Stimulated activated CD8-positive, alpha-beta memory T cell treated with anti-CD3 and anti-CD28 coated beads, Interleukin-2, amount 100 ng/mL, for 1 hour (primary cell): ENCODE measurements at places on chromosomes 16 and 17.
A peak's percentile ranks its signal among the peaks of the same experiment; 100 is the strongest.

DNA sequence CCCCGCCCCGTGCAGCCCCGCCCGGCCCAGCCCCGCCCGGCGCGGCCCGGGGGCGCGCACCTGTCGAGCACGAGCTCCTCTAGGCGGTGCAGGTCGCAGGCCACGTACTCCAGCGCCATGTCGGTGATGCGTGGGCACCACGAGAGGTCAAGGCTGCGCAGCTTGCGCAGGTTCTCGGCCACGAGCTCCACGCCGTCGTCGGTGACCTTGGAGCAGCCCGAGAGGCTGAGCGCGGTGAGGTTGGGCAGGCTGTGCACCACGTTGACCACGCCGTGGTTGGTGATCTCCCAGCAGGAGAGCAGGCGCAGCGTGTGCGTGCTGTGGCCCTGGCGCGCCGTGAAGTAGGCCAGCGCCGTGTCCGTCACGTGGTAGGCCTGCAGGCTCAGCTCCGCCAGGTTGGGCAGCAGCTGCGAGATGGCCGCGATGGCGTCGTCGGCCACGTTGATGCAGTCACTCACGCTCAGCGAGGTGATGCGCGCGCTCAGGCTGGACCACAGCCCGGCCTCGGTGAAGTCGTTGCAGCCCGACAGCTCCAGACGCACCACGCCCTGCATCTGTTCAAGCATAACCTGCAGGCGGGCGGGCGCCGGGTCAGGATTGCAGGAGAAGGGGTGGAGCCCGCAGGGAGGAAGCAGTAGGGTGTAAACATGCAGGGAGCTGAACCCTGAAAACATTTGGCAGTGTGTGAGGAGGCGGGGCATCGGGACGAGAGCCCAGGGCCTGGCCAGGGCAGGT is 5.3 kb upstream of the WDR24 start:
- DNase-seq: peak; percentile 42

- DNase-seq: no peak
Observed at GRCh38 chr17:75832164-75832651, 12.0 kb downstream of the UNC13D start.

DNA sequence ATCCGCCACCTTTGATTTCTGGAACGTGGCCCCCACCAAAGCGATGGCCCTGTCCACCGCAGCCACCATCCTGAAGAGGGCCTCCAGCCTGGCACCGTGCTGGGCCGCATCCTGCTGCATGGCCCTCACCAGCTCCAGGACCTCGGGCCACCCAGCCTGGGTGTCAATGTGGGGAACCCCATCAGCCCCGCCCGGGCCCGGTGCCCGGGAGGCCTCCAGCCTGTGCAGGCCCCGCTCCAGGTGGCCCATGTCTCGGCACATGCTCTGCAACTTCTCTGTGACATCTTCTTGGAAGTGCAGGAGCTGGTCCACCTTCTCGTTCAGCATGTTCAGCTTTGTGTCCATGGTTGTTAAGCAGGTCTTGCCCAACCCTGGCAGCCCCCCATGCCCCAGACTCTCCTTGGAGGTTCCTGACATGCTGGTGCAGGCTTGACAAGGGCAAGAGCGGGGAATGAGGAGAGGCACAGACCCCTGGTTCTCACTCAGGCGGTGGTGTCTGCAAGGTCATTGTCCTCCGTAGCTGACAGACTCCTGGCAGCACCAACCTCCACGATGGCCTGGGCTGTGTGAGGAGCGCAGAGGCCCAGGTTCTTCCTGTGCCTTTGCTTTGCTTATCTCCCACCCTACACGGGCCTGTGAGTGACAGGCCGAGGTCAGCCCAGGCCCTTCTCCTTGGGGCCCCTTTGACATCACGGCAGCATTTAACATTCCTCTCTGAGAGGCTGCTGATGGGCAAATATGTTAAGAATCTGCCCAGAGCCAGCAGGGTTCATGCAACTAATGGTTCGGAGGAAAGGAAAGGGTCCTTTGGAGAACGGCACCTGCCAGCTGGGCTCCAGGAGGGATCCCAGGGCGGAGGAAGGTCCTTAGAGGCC is at the start of gene MYLK3:
MYLK3 (minus strand) TSS at position 568 of the 875 bp plus-strand sequence; CDS start at position 417, 151 bp downstream.
- DNase-seq: no peak

- DNase-seq: no peak
Observed at GRCh38 chr16:62149631-62150030, 113.4 kb upstream of the CDH8 start.

- DNase-seq: no peak
Observed at GRCh38 chr17:38510421-38511149, 82.3 kb downstream of the ARHGAP23 start.

DNA sequence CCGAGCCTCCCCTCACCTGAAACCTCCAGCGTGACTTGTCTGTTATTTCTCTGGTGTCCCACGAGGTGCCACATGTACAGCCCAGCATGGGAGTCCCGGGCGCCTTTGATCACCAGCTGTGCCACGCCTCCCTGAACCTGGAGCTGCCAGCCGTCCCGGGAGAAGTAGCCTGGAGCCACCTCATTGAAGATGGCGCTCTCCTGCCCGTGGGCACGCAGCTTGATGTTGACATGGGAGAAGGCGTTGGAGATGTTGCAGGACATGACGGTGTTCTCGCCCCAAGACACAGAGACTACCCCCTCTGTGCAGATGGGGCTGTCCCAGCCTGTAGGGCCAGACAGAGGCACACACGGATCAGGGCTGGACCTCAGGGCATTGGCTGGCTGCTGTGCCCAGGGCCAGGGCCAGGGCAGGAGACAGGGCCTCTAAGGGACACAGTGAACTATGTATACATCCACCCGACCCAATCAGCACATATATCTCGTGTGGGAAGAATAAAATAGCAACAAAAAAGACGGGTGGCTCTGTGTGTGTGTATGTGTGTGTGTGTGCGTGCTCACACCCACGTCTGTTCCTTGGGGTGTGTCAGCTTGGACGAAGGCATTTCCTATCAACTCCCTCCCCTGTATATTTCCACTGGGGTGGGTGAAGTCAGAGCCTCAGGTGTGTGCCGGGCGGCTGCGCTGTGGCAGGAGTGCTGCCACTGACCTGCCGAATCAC is 7.3 kb upstream of the CD7 start:
- no peak for DNase-seq

DNA sequence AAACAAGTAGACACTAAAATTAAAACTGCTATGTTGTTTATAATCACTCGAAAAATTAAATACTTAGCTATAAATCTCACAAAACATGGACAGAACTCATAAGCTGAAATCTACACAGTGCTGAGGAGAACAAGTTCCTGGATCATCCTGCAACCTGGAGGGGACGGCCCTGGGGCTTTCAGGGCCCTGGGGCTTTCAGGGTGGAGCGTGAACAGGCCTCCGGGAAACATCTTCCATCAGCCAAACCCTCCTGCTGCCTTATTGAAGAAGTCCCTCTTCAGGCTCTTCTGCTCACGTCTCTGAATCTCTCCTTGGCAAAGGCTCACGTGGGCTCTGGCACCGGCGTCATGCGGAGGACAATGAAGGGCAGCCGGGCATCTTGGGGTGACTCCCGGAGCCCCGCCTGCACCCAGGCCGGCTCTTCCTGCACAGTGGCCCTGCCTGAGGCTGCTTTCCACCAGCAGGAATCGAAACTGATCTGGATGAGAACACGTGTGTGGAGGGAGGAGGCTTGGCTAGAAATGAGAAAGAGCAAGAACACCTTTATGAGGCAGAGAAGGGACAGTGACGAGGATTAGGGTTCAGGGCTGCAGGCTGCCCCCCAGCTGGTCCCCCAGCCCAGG is 127.3 kb downstream of the CDRT15L2 start:
- no peak for DNase-seq

GRCh38 chr16:9286930-9287329 is 195.5 kb downstream of the HAPSTR1 start:
- no peak for DNase-seq

DNA sequence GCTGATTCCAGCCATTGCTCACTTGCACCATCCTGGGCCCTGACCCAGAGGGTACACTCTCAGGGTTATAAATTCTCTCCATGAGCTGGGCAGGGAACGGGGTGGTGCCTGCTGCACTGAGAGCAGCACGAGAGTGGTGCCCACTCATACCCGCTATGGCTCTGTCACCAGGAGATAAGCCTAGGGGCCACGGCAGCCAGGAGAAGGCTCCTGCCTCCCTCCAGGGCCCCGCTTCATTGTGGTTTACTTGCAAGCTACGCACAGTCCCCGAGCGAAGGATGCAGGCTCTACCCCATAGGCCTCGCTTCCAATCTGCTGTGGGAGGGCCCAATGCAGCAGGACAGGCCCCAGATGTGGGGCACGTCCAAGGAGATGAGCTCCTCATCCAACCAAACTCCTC is 48.5 kb downstream of the VAC14 start:
- no peak for DNase-seq

DNA sequence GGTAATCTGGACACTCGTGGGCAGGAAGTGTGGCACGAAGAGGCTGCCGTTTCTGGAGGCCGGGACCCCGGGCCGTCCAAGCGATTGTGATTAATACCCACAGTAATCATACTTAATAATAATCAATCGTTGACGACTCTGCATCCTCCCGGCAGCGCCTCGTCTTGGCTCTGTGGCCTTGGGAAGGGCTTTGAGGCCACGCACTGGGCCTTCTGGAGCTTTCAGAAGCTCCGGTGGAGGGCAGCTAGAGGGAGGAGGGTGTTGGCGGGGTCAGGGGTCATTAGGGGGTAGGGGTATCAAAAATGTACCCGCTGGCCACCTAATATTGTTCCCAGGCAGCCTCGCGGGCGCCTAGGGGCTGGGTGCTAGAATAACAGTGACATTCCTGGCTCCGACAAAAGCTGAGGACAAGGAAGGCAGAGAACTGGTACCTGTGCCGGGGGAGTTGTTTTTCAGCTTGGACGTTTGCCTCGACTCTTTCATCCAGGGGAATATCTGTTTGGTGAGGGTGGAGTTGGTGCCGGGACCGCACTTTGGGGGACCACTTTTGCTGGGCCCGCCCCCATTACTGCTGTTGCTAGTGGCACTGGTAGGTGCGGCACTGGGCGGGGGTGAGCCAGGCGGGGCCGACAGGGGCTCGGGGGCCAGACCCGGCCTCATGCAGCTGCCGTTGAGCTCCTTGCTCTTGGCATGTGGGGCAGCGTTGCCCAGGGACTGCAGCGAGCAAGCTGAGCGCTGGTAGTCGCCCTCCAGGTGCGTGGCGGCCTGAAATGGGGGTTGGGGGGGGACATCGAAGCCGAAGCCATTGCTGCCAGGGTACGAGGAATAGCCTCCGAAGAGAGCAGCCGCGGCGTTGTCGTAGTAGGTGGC is 6.9 kb upstream of the HOXB2 start:
- no peak for DNase-seq

DNA sequence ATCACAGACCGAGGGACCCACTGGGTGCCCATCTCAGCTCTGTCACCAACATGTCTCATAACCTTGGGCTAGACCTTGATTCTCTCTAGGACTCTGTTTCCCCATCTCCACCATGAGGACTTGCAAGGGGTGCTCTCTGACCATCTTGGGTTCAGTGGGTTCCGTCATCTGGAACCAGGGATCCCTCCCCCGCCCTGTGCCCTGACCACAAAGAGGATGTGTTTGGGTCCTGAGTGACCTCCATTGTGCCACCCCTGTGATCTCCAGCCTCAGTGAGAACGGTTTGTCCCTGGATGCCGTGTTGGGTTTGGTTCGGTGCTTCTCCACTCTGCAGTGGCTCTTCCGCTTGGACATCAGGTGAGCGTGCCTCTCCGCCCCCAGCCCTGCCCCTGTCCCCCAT is 49.1 kb upstream of the CPNE2 start:
- DNase-seq: no peak

GRCh38 chr17:51454456-51454978 is 194.2 kb downstream of the UTP18 start:
- no peak for DNase-seq

- DNase-seq: no peak
Observed at GRCh38 chr16:27597361-27597760, 47.4 kb downstream of the KATNIP start.

DNA sequence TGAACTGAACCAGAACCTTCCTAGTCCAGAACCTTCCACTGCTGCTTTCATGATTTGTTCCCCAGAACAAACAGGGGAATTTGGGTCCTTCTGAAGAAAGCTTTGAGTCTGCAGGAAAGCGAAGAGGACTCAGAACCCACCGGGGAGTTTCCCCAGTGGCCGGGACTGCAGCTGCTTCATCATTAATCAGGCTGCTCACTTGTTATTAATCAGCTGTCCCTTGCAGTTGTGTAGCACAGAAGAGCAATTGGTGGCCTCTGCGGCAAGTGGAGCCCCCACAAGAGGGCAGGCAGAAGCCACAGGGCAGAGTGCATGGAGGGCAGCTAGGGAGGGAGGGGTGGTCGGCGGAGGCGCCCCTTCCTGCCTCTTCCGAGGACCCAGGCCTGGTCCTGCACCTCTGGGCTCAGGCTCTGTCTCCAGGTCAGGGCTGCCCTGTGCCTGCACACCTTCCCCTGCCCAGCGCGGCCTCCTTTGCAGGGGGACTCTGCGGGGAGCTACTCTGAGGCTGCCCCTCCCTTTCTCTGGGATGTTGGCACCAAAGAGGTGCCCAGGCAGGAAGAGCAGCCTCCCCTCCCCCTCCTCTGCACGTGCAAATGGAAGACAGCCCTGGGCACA is 6.9 kb downstream of the CCL17 start:
- DNase-seq: no peak

GRCh38 chr16:31061813-31062440 is 12.1 kb downstream of the ZNF668 start:
- DNase-seq: no peak

DNA sequence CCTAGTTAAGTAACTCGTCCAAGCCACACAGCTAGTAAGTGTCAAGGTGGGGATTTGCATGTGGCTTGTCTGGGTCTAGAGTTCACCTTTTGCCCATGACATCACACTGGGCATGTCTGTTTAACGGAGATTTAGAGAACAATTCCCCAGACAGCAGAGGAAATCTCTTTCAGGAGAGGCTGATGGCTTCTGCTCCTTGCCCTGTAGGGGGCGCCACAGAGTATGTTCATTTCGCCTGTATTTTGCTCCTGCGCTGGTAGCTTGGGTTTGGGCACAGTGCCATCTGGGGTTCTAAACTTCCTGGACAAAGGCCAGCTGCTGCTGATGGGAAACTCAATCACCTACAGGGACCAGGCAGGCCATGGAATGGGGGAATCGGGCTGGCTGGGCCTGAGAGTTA is 20.4 kb downstream of the OTOA start:
- DNase-seq: no peak

DNA sequence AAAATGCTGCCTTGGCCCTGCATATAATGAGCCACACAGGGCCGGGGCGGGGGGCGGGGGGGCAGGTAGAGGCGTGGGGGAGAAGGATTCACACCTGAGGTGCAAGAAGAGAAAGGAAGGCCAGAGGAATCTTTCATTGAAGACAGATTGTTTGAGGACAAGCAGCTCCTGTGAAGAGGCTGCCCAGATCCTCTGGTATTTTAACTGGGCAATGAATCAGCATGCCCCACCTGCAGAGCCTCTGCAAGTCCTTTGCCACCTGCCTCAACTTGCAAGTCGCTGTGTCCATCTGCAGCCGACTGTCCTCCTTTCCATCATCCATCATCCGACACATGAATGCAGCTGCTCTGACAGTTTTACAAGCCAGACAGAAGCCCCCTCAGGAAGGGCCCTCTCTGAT is 1.2 kb upstream of the SOST start:
- no peak for DNase-seq
